ENCODE measurements at places on chromosomes 4 and X.
A peak's percentile ranks its signal among the peaks of the same experiment; 100 is the strongest.

- no peak for DNase-seq
Observed at GRCh38 chrX:40415675-40416074, 165.1 kb upstream of the ATP6AP2 start.

GRCh38 chrX:1178580-1179057 is 33.8 kb downstream of the CRLF2 start:
- DNase-seq = no peak

DNA sequence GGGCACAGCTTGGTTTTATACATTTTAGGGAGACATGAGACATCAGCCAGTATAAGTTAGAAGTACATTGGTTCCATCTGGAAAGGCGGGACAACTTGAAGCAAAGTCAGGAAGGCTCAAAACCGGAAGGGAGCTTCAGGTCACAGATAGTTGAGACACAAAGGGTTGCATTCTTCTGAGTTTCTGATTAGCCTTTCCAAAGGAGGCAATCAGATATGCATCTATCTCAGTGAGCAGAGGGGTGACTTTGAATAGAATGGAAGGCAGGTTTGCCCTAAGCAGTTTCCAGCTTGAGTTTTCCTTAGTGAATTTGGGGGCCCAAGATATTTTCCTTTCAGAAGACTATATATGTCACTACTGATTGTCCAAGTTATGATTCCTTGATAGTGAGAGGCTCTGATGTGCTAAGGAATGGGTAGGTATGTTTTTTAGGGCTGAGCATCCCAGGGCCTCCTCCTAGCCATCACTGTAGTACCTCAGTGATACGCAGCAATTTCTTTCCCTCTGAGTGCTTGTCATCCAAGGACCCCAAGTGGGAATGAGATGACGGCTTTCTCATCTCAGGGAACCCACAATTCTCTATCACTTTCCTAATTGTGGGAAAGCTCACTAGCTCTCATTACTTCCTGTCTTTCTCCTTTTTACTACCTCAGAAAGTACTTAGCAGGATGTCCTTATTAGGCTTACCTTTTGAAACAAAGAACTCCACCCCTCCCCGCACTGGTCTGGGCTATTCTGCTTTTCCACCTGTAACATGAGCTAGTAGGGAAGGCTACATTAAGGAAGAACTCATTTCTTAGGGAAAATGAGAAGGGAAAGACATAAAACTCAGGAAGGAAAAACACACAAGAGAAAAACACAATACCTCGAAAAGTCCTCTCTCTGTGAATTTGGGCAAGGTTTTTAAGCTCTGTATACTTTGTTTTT is 632.7 kb downstream of the RAPGEF2 start:
- no peak for DNase-seq

DNA sequence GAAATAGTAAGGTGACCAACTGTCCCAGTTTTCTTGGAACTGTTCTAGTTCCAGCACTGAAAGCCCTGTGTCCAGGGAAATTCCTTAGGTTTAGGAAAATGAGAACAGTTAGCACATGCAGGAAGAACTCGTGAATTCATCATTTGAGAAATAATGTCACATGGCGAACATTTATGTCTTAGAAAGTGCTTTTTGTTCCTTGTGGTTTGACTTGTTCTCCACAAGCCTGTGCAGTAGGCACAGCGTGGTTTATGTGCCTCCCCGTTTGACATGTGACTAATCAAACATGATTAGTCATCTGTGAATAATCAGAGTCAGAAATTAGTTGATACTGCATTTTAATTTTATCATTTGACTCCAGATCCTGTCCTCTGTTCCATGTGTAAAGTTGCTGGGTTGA is 556.0 kb upstream of the CPEB2 start:
- no peak for DNase-seq

DNA sequence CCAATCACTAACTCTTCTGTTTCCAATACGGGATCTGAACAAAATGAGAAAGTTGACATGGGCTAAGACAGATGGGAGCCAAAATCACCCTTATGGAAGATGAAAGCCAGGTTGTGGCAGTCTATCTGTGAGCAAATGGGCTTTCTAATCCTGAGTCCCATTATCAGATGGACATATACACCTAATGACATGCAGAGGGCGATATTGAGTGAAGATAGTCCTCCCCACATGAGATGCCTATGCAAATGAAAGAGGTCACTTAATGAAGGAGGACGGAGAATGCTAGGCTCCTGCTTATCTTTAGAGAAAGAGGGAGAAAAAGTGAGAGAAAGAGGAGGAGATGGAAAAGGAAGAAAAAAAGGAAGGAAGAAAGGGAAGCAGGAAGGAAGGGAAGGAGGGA is 547.5 kb downstream of the NLGN4X start:
- no peak for DNase-seq

DNA sequence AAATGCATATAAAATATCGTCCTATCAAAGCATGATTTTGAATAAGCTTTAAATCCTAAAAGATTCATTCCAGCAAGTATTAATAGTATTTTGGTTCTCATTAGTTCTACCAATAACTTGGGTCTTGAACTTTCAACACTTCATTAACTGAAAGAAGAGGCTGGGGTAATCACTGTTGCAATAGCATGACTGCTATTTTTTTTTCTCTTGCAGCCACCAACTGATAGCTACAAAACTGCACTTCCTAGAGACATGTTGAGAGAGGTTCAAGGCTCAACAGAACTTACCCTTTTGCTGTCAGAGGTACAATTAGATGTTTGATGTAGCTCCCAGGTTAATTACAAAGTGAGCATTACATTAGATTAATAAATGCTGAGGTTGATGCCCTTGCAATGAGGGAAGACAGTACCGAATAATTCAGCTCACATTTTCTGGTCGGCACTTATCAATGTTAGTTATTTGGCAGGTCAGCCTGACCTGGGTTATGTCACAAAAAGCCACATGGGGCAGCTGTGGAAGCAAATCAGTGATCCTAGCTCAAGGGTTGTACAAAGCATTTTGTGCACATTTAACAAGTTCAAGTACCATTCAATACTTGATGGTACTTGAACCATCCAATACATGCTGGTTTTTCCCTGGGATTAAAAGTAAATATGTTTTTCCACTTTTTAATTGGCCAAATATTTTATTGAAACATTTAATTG is 29.9 kb upstream of the TET2 start:
- no peak for DNase-seq

- no peak for DNase-seq
Observed at GRCh38 chr4:7981738-7982394, 42.2 kb upstream of the AFAP1 start.

- DNase-seq = no peak
Observed at GRCh38 chr4:141375855-141376254, 155.2 kb downstream of the ZNF330 start.

GRCh38 chr4:19614171-19614570 is 637.5 kb upstream of the SLIT2 start:
- no peak for DNase-seq

DNA sequence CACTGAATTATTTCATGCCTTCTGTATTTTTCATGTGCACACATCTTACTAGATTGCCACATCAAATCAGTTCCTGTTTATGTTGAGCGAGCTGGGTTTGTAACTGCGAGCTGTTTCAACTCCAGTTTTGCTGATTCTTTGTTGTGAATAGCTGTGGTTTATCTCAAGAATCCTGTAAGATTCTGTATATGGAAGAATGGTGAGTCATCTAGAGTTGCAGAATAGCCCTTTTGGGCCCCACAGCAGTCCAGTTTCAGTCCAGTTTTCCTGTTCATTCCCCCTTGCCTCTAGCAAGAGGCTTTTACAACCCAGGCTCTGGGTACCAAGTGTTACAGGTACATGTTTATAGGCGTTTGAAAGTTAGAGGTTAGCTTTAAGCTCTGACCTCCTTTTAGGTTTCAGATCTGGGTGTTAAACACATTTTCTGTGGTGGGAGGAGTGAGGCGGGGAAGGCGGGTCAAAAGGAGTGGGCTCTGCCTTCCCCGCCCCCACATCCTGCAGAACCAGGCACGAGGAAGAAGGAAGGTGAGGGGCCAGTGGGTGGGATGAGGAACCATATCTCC is 32.7 kb downstream of the TBC1D14 start:
- DNase-seq = peak; percentile 27

GRCh38 chrX:11064851-11065600 is 46.1 kb upstream of the HCCS start:
- no peak for DNase-seq

- DNase-seq = no peak
Observed at GRCh38 chrX:72367516-72367915, 61.8 kb upstream of the CITED1 start.

DNA sequence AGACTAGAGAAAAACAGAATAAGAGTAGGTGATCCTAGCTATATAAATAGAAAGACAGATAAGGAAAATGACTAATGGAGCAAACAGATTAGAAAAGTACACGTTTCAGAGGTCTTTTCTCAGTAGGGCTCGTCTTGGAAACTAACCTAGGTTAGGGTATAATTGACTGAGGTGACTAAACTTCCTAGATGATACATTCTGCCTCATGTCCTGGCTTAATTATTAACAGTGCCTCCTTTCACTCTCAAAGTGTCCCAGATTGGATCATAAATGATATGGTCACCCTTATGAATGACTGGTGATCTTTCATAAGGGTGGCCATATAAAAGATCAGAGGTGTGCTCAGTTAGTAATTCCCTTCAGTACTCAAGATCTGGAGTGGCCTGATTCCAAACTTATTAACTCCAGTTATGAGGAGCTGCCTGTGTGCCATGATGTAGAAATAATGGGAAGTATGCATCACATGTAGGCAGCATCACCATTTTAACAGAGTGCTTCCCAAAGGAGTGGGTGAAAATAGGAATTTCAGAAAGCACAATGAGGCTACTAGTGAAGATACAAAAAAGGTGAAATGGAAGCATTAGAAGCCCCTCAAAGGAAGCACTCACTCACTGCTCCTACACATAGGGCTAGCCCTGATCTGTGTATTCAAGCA is 14.7 kb upstream of the GRIA3 start:
- no peak for DNase-seq

- DNase-seq = no peak
Observed at GRCh38 chrX:69107747-69108401, 57.4 kb downstream of the PJA1 start.

- DNase-seq = no peak
Observed at GRCh38 chrX:47175588-47175980, 18.0 kb upstream of the UBA1 start.

DNA sequence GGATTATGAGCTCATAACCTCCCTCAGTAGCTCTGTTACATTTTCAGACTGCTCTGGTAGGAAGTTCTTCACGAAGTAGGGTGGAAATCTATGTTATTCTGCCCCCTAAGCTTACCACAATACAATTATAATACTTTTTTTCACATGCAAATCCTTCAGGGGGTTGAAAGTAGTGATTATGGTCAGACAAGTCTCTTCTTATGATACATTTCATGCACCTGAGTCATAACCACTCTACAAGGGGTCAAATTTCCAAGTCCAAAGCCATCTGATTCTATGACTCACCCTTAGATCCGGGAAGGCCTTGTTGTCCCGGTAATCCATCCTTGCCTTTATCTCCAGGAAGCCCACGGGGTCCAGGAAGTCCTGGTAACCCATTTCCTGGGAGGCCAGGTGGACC is 95.2 kb downstream of the ATG4A start:
- no peak for DNase-seq

GRCh38 chr4:24179201-24179840 is 289.5 kb upstream of the PPARGC1A start:
- no peak for DNase-seq

DNA sequence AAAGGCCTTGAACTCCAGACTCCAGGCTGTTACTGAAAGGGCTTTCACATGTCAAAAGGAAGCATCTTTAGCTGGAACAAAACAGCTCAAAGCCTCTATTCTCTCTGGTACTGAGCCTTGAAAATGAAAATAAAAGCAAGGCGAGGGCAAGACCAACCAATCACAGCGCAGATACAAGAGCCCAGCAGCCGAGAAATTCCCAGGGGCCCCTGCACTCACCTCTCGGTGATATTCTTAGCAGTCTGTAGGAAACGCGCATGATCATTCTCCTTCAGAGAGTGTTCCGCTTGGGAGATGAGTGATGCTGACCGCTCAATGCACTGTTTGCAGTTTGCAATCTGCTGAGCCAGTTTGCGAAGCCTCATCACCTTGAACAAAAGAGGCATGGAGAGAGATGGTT is 138.1 kb downstream of the MID1 start:
- DNase-seq = no peak

DNA sequence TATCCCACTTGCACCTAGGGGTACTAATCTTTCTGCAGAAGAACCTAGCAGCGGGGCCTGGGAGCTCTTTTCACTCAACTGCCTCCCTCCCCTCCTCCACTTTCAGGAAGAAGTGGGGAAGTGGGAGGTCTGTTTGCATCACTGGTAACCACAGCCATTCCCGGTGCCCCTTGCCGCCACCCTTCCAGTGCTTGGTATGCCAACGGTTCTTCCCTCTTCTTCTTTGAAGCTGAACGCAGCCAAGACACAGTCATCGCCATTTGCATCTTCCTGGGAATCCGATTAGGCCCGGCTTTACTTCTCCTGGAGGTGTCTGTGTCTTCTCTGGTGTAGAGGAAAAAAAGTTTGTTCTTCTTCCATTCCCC is 47.2 kb upstream of the RBPJ start:
- DNase-seq = no peak
